Fibroblast of skin of scalp (primary cell): ENCODE measurements at places on chromosomes 5 and 9.

DNA sequence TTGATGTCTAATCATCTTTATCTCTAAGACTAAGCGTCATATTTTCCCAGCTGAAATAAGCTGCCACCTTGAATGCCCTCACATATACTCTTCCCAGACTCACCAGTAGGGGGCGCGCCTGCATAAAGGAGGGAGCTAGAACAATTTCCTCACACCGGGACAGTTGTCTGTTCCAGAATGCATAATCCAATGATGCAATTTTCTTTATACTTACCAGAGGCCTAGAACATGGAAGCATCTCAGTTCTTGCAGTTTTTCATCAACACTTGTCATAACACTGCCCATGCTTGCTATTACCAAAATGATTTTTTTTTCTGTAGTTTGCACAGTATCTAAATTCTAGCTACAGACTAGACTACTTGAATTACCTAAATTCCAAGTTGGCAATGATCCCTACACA lies 203.9 kb downstream of the FRMD3 start:
- peak; percentile 92 for DNase-seq

DNA sequence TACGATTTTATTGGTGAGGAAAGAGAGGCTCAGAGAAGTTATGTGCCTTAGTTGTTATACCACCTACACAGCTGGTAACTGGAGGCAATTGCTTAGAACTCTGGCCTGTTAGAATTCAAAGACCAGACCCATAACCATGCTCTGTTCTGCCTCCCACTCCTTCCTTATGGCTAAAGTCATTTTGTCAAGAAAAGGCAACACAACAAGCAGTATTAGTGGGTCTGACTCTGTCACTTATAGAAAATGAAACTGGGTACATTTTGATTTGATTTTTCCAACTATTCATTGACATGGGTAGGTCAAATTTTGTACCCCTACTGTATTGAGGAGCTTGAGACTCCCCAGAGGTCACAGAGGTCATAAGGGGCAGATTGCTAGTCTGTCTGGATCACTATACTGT lies 44.5 kb upstream of the NR3C1 start:
- no peak for DNase-seq

DNA sequence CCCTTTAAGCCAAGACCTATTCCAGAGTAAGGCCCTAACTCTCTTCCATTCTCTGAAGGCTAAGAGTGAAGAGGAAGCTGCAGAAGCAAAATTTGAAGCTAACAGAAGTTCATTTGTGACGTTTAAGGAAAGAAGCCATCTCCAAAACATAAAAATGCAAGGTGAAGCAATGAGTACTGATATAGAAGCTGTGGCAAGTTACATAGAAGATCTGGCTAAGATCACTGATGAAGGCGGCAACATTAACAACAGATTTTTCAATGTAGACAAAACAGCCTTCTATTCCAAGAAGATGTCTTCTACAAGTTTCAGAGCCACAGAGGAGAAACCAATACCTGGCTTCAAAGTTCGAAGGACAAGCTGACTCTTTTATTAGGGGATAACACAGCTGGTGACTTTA lies 1143.4 kb downstream of the CDH12 start:
- DNase-seq, result no peak

DNA sequence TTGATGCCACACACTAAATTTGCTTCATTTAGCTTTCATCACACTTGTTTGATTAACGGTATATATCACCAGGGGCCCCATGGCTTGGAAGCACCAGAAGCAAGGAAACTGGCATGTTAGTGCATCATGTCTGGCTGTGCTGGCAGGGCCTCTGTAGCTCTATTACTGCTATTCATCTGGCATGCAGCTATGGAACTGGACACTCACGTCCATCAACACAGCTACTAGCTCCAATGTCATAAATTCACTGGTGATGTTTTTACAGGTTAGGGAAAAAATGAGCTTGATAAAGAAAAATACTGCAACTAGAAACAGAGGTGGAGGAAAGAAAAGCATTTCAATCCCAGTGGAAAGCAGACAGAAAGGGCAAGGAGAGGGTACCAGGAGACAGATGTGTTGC lies 343.2 kb downstream of the DEPDC1B start:
- DNase-seq, result no peak

DNA sequence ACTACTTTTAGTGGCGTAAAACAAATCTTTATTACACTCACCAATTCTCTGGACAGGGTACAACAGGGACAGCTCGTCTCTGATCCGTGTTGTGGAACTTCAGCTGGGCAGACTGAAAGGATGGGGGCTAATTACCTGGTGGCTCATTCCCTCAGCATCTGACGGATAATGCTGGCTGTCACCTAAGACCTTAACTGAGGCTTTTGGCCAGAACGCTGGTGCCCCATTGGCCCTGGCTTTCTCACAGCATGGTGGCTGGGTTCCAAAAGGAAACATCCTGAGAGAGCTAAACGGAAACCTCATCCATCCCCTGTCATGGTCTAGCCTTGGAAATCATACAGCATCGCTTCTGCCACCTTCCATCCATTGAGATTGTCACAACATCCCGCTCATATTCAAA lies 62.9 kb downstream of the RAI14 start:
- no peak for DNase-seq

- DNase-seq, result no peak
Measured at GRCh38 chr9:85528607-85529006, 213.1 kb downstream of the AGTPBP1 start.

GRCh38 chr9:129816501-129817435 lies 7.2 kb downstream of the TOR1A start:
- DNase-seq, result no peak

GRCh38 chr9:131886826-131887225 lies 146.9 kb upstream of the RAPGEF1 start:
- peak; percentile 37 for DNase-seq
